ENCODE measurements at places on chromosomes 2 and 18.

- DNase-seq: no peak
Observed at GRCh38 chr2:215466097-215466909, 30.4 kb upstream of the FN1 start.

DNA sequence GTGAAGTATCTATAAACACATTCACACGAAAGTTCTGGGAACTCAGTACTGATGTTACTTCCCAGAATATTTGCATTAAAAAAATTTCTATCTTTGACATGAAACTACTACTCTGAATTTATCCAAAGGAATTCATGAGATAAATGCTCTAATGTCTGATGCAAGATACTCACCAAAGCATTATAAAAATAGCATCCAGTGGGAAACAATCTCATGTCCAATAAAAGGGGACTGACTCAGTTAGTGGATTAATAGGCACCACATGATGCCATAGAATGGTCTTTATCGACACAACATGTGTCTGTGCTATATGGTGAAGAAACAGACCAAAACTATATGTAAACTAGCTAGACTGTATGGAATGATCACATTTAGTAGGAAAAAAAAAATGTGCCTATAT is 33.9 kb downstream of the LAMA3 start:
- DNase-seq: no peak

DNA sequence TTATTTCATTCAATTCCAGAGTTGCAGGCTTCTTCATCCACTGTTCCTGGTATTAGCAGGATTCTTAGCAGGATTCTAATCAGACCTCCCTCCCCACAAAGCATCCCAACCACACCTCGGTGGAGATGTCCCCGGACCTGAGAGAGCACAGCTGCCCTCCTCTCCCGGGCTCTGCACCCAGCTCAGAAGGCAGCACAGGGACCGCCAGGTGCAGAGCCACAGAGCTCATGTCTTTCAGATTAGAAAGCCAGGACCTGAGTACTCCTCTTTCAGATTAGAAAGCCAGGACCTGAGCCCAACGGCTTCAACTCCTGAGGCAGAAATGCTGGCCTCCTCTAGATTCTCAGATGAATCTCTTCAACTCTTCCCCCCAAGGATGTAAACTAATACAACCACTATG is 152.3 kb downstream of the MYO5B start:
- DNase-seq: no peak

DNA sequence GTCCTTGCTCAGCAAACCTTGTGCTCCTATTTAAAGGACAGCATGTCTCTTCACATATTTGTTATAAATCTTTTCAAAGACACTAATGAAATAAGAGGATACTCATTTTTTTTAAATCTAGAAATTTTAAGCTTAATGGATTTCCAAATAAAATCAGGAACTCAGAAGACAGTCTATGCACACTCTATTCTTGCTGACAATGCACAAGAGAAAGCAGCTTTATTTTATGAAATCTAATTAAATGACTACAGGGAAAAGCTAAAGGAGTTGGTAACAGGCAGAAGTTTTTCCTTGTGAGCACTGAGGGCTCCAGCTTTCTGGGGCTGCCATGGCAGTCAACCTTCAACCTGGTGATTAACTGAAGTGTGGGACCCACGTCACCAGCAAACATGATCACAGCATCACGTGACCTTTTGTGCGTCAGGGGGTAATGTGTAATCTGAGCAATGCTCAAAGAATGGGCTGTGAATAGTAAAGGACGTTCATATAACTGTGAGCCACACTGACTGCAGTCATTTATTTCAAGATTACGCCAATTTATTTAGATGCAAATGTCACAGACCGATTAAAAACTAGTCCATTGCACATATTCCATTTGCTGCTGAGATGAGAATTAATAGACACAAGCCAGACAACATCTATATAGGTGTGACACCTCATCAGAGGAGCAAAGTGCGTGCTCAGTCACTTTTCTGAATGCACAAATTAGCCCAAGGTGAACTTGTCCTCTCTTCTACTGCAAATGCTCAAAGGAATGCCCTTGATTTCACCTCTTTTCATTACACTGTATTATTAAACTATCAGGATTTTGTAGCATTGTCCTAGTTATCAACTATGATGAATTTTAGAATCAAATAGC is 11.6 kb upstream of the DNER start:
- no peak for DNase-seq

DNA sequence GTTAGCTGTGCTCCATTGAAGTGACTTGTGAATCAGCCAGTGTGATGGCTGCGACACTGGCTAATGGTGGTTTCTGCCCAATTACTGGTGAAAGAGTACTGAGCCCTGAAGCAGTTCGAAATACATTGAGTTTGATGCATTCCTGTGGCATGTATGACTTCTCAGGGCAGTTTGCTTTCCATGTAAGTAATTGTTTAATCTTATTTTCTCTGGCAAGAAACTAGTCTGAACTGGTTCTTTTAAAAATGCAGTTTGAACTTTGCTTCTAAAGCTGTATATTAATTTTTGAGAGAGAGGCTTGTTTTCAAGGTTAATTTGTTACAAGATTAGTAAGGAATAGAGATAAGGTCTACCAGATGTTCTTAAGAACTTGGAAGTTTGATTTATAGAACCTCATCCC is 46.7 kb downstream of the GLS start:
- no peak for DNase-seq

DNA sequence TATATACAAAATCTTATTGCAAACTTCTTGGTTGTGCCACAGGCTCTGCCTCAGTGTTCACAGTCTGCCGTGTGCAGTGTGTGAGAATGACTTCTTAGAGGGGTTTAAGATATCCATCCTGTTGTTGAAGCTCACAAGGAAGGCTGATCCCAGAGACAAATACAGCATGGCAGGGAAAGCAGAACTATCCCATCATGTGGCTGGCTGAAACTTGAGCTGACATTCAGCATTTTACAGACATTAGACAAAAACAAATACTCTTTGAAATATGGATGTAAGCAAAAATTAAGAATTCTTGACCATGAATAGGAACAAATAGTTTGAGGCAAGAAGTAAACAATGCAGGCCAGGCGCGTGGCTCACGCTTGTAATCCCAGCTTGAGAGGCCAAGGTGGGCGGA is 12.9 kb upstream of the PUM2 start:
- peak; percentile 25 for DNase-seq

GRCh38 chr2:234804704-234805103 is 147.1 kb upstream of the SH3BP4 start:
- no peak for DNase-seq

Data from suppressor macrophage (primary cell).